ENCODE measurements at places on chromosomes 5 and 9. TPM values are rescaled to one million over a fixed set of nuclear protein-coding genes. Genes with fewer than 3 reads are reported as not detected.
A peak's percentile ranks its signal among the peaks of the same experiment; 100 is the strongest.

GRCh38 chr5:1037671-1038416 lies 29.2 kb downstream of the NKD2 start:
- no peak for DNase-seq

GRCh38 chr5:34718516-34718915 lies 62.4 kb downstream of the RAI14 start:
- DNase-seq = no peak

DNA sequence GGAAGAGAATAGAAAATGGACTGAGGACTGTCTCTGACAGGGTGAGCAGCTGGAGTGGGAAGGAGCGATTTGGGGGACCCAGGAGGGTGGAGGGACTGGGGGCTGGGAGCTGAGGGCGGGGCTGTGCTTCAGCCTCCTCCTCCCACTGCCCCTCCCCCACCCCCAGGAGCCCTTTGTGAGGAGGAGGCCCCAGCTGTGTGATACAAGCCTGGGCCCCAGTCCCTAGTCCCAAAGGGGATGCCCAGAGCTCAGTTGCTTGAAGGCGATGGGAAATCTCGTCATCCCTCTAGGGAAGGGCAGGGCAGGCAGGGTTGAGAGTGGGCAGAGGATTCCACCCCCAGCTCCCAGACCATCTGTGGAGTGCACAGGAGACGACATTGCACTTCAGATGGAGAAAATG lies at the start of gene SPATA31E1:
SPATA31E1 (plus strand) TSS at position 251 of the 400 bp plus-strand sequence; CDS start at position 266, 15 bp downstream.
- no peak for DNase-seq

GRCh38 chr9:114925672-114926071 lies 4.7 kb downstream of the TNFSF8 start:
- no peak for DNase-seq

DNA sequence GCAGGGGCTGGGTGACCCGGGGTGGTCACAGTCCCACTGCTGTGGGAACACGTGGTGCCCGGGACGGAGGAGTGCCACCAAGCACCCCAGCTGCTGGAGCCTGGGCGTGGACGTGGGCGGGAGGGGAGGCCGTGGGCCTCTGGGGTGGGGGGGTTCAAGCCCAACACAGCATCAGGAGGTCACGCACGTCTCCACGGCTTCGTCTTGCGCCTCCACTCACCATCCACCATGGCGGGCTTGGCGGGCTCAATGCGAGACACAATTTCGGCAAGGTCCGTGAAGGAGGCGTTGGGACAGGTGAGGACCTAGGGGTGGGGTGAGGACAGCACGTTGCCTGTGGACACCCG lies 2.2 kb upstream of the NSMF start:
- no peak for DNase-seq

GRCh38 chr5:60677850-60678664 lies 21.9 kb downstream of the DEPDC1B start:
- peak; percentile 40 for DNase-seq

DNA sequence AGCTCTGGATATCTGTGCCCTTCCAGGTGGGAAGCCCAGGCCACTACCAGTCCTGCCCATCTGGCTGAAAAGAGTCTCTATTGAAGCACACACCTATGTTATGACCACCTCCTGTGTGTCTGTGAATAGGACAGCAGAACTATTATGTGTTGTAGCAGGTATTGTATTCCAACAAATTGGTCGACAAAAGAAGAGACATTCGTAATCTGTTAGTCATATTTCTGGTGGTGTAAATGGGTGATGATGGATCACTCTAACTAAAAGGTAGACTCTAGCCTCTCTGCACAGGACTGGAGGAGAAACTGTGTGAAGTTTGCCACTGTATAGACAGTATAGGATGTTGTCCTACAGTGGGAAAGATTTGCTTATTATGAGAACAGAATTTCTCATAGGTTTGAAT lies 416.1 kb downstream of the TMEM38B start:
- DNase-seq = no peak

GRCh38 chr5:126358525-126358924 lies 64.7 kb upstream of the GRAMD2B start:
- DNase-seq = no peak

DNA sequence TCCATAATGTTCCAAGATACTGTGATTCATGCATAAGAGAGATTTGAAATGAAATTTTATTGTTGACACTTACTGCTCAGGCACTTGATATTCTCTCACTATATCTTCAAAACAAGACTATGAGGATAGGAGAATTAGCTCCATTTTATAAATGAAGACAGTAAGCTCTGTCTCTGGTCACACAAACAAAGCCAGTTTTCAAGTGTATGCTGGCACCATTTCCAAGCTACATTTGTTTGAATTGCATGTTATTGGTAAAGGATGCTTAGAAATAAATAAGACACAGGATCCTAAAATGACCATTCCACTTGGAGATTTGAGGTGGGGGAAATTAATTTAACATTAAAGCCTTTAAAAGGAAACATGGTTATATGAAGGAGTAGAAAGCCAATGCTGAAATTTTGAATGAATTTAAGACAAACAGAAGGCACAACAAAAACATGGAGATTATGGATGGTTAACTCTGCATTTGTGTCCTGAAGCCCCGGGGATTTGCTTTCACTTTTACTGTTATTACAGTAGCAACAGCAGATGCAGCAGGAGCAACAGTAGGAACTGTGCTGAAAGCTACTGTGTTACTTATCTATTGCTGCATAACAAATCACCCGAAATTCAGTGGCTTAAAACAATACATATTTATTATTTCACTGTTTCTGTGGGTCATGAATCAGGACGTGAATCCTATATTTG lies 79.7 kb upstream of the ASTN2 start:
- DNase-seq = peak; percentile 59

- no peak for DNase-seq
Measured at GRCh38 chr9:99238331-99238730, 16.2 kb downstream of the SEC61B start.

GRCh38 chr5:41903382-41903891 lies 707 bp upstream of the RIMOC1 start:
- DNase-seq = no peak

DNA sequence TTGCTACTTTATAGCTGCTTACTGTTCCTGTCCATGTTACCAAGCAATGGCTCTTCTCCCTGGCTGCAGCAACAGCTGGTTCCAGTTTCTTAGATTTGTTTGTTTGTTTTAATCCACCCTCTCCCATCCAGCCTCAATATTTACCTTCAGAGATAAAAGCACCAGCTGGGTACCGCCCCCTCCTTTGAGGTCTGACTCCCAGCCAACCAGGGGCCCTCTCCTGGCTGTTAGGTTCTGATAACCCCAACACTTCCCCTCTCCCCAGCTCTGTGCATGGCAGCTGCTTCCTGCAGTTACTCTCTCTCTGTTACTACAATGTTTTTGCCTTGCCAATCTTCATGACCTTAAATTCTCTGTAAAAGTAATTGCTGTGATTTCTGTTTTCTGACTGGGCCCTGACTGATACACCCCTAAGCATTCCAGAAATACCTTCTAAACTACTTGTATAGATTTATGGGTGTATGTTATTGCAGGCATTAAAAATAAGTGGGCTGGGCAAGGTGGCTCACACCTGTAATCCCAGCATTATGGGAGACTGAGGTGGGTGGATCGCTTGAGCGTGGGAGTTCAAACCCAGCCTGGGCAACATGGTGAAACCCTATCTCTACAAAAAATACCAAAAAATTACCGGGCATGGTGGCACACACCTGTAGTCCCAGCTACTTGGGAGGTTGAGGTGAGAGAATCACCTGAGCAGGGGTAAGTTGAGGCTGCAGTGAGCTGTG lies 2.6 kb upstream of the GCNT1 start:
- DNase-seq = no peak

- no peak for DNase-seq
Measured at GRCh38 chr5:160550075-160550474, 128.4 kb downstream of the PTTG1 start.

DNA sequence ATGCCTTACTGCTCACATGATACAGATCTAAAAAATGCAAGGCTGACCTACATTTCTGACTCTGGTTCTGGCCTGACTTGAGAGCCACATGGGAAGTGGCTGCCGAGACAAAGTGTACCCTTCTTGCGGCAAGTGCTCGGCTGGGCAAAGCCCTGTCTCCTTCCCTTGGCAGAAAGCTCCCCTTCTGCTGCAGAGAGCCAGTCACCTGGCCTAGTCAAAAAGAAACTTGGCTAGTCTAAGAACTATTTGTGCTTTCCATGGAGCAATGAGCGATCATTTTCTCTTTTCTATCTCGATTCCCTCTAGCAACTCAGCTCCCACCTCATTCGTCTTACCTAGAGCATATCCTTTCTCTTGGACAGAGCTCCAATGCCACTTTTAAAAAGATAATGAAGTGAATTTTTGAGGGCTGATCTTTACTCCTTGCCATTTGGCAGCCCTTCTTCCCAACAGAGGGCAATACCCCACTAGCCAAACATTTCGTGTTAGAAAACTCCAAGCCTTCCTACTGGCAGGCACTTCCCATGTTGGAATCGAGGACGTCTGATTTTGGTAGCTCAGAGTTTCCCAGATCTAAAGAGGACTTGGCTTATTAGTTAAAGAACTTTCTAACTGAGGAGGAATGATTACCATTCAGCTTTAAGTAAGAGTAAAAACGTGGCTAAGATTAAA lies 108.1 kb upstream of the PRRC1 start:
- DNase-seq = peak; percentile 87

GRCh38 chr5:166045961-166046360 lies 2245.5 kb upstream of the WWC1 start:
- no peak for DNase-seq

DNA sequence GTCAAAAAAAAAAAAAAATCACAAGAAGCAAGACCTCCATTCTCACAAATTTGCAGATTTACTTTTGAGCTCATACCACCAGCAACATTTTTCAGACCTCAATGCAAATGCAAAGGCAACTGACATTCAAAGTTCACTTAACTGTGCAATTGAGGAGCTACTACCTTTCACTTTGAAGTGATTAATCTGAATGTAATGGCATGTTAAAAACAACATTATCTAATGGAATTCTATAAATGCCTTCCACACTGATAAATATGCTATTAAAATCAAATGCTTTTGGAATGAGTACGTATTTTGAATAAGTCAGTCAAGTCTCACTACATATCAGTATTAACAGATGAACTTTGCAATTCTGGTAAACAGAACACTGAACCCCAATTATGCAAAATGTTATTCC lies 32.3 kb downstream of the UBQLN1 start:
- DNase-seq = no peak

DNA sequence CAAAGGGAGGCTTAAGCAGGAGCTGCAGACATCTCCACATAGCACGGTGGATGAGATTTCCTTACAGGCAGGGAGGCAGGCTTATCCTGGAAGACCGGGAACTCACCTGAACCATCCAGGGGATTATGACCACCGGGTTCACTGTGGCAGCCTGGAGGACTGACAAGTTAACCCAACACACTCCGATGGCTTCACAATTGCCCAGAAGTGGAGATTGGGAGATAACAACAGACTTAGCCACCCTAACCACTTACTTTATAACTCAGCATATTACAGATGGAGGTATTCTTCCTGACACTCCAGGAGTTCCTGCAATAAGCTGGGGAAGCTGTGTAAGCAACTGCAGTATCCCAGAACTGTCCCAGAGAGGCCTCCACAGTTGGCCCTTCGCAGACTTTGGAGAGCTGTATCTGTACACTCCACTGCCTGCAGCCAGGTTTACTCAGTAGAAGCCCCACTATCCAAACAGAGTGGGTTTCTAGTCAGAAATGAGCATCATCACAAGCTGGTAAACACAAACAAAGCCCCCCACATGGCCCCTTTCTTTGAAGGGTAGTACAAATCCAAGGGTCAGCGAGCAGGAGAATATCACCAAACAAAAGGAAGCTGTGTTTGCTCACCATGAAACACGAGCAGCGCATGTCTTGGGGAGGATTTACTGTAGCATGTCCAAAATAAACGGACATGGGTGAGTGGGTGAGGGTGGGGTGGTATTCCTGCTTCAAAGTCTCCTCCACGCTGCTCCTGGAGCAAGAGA lies 462.2 kb downstream of the RASEF start:
- DNase-seq = no peak

DNA sequence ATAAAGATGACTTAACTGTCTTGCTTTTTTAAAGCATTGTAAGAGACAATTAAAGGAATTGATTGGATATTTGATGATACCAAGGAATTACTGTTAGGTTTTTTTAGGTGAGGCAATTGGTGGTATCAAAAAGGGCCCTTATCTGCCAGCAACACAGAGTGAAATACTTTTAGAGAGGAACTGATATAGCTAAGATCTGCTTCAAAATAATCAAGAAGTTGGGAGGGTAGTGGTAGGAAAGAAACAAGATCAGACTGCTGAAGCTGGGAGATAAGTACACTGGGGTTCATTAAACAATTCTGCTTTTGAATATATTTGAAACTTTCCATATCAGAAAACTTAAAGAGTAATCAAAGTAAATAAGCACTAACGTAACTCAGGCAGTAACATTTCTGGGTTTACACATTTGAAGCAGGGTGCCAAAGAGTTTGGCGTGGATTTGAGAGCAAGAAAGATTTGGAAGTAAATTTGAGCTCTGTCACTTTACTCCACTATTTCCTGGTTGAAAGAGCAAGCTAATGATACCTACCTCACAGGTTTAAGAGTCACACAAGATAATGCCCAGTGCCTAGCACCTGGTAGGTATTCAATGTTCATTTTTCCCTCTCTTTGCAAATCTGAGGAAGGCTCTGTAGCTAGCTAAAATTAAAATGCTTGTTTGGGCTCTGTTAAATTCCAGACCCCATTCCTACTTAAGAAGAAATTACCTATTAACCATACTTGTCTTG lies 6.9 kb downstream of the ERMP1 start:
- no peak for DNase-seq

DNA sequence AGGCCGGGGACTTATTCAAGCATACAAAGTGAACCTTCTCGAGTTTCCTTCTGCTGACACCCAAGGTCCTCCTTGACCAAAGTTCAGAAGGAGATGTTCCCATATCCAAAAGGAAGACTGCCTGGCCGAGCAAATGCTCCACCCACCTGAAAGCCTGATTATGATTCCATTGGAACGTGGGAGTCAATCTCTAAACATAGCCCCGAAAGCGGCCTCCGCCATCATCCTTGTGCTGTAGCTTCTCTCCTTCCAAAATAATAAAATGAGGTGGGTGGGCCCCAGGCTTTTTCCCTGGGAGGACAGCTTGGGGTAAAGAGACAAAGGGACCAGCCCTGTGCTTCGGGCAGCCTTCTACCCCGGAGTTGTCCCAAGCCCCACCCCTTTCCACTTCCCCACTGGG lies 355.6 kb upstream of the SLC30A5 start:
- DNase-seq = no peak

The NPR3 gene
- total RNA-seq = not detected

The FOXD4L6 gene
- total RNA-seq = not detected

The CORO2A gene
- total RNA-seq = 9.3 TPM

The TNC gene
- not detected for total RNA-seq

The SLC34A1 gene
- total RNA-seq = not detected

The LRRC70 gene
- total RNA-seq = not detected

The SLC6A19 gene
- 1.0 TPM for total RNA-seq

The DMRT3 gene
- total RNA-seq = not detected

The SHOC1 gene
- not detected for total RNA-seq

The CAMSAP1 gene
- 18.1 TPM for total RNA-seq

The FBN2 gene
- 4.4 TPM for total RNA-seq

The OR4F3 gene
- total RNA-seq = 0.31 TPM

Data from G401 (cell line).